Activated T-helper 9 cell treated with anti-CD3 and anti-CD28 coated beads, Interleukin-2, amount 50 U/mL, for 16 hours (primary cell): ENCODE measurements at places on chromosomes 1 and 21.
A peak's percentile ranks its signal among the peaks of the same experiment; 100 is the strongest.

DNA sequence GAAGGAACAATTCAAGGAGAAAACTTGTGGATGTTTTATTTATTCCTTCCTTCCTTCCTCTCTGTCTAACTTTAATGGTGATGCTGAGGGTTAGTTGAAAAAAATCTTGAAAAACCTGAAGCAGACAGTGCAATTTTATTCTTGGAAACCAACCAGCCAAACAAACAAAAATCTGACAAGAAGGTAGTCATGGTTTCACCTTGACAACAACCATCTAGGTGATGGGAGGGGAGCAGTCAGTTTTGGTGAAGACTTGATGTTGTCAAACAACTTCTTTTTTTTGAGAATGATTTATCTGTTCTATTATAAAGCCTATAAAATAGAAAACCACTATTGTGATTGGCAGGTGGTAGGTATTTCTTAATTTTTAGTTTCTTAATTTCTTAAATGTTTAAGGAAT is 92.4 kb upstream of the GPR88 start:
- no peak for DNase-seq

GRCh38 chr1:155080312-155081228 is 1.9 kb downstream of the EFNA3 start:
- DNase-seq = no peak

DNA sequence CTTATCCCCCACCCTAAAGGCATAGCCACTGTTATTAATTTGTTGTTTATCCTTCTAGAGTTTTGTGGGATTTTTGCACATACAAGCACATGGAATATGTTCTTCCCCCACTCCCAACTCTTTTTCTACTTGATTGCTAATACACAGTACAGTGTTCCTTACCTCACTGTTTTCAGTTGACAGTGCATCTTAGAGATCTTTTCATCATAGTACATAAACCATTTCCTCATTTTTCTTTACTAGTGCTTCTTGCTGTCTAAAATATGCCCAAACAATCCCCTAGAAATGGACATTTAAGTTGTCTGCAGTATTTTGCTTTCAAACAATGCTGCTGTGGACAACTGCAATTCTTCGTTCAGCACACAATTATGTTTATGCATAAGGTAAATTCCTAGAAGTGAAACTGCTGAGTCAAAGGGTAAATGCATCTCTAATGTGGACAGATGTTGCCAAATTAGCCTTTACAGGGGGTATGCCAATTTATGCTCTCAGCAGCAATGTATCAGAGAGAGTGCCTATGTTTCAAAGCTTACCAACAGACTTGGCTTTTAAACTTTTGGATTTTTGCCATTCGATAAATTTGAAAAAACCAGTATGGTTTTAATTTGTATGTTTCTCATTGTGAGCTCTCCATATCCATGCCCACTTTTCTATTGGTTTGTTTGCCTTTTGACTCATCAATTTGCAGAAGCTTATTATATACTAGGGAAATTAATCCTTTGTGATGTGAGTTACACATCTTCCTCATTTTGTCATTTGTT is 132.6 kb downstream of the MRPS6 start:
- DNase-seq = no peak

DNA sequence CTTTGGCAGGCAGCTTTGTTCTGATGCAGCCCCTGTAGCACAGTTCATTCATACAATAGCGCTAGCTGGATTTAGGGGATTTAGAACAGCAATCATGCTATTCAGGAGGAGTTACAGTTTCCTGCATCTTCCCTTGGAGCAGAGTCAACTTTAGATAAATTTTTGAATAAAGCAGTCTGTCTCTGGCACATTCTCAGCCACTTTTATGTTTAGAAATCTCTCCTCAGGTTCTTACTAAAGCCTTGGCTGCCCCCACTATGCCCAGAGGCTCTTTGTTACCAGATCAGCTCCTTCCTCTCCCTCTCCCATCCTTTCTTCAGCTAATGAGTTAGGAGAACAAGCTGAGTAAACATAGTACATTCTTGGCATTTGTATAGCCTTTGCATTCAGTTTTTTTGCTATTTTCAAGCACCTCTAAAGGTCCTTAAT is 17.0 kb upstream of the PIGC start:
- DNase-seq = no peak

- no peak for DNase-seq
Observed at GRCh38 chr1:197683895-197684553, 91.3 kb downstream of the DENND1B start.

DNA sequence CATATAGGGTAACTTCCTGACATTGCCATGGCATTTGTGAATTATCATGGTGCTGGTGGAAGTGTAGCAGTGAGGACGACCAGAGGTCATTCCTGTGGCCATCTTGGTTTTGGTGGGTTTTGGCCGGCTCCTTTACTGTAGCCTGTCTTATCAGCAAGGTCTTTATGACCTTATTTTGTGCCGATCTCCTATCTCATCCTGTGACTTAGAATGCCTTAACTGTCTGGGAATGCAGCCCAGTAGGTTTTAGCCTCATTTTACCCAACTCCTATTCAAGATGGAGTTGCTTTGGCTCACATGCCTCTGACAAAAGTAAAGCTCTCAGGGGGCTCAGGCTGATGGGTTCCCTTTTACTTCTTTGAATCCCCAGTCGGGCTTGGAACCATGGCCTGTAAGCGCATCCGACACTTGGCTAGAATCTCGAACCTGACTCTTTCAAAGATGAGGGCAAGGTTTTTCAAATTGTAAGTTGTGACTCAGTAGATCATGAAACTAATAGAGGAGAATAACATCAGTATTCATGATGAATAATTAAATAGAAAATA is 85.0 kb downstream of the GALNT2 start:
- DNase-seq = no peak

- DNase-seq = no peak
Observed at GRCh38 chr1:33866281-33866680, 2.4 kb downstream of the HMGB4 start.

GRCh38 chr21:42261829-42262200 is 42.9 kb downstream of the ABCG1 start:
- no peak for DNase-seq

DNA sequence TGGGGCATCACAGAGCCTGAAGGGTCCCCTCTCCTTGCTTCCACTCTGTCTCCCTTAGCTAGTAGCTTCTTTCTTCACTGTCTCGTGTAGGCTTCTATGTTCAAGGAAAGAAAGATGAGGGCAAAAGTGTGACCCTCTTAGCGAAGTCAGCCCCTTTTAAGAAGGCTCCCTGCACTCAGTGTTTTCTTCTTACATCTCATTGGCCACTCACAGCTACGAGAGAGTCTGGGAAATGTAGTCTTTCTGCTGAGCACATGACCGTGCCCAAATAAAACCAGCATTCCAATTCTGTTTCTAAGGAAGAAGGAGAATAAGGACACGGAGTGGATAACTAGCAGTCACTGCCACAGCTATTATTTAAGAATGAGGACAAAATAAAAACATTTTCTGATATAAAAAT is 104.9 kb upstream of the TNR start:
- no peak for DNase-seq

DNA sequence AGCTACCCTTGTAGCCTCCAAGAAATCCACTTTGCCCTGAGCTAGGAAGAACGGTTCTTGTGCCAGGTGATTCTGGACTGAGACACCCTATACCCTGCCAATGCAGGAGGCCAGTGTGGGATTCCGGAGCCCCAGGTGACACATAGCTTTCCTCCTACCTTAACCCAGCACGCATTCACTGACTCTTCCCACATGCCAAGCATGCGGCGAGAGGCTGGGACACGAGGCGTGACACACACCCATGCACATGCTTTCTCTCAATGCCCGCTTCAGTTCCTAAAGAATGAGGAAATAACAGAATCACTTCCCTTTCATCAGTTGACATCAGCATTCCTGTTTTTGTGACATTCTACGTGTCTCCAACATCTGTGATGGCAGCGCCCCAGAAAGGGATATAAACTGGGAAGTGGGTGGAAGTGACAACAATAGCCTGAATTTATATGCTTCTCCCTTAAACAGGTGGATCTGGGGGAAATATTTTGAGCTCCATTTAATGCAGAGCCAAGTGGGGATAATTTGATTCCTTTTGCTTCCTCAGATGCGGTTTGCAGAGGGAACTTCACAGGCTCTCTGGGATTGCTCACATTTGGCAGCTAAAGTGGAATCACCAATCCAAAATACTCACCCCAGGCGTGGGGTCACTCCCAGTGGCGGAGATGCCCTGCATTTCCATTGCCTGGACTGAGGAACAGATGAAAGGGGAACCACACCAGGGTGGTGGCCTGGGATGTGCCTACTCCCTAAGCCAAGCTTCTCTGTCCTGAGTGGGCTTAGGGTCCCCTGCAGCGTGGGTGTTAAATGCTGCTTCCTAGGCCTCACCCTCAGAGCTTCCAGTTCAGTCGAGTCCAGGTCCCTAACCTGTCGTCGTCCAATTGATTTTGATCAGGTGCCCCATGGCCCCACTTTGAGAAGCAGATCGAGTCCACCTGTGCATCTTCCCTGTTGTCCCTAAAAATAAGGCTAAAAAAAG is 445.1 kb downstream of the SIPA1L2 start:
- DNase-seq = no peak

GRCh38 chr1:226355669-226356551 is 46.9 kb upstream of the LIN9 start:
- DNase-seq = no peak

- DNase-seq = no peak
Observed at GRCh38 chr1:31413405-31414001, 490 bp downstream of the SERINC2 start.

DNA sequence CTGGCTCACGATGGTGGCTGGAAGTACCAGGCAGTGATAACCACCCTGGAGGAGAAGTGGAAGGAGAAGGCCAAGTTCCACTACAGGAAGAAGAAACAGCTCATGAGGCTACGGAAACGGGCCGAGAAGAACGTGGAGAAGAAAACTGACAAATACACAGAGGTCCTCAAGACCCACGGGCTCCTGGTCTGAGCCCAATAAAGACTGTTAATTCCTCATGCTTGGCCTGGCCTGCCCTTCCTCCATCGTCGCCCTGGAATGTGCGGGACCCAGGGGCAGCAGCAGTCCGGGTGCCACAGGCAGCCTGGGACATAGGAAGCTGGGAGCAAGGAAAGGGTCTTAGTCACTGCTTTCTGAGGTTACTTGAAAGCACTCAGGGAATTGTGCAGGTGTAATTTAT is 10.8 kb downstream of the IL24 start:
- no peak for DNase-seq

- no peak for DNase-seq
Observed at GRCh38 chr1:223410036-223410435, 16.8 kb downstream of the CCDC185 start.

DNA sequence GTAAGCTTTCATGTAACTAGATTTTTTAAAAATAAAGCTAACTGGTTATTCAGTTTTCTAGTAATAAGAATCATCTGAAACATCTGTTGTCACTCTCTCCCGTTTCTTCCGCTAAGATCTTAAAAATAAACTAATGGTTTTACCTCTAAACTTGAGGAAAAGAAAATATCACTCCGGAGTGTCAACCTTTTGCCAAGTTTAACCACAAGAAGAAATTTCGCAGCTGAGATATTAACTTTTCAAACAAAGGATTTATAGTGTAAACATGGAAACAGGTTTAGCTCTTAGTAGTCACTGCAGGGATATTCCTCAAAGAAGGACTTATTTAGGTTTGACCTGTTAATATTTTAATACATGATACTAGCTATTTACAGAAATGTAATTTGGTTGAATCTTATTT is 954.9 kb downstream of the ADGRL2 start:
- no peak for DNase-seq

DNA sequence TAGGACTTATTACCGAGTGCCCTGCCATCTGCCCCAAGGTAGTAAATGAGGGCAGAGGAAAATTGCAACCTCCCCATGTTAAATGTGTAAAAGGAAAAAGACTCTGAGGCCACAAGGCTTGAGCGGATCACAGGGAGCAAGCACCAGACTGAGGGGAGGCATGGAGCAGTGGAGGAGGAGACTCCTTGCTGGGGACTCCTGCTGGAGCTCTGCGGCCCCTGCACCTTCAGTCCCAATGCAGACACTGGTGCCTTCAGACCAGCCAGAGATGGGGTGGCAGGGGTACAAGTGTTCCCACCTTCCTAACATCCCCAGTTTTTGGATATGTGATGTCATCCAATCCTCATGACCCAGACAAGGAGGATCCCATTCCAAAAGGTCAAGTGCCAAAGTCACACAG is 128.4 kb upstream of the NGF start:
- no peak for DNase-seq

GRCh38 chr21:45478115-45478801 is 64.0 kb downstream of the SLC19A1 start:
- peak; percentile 66 for DNase-seq

GRCh38 chr1:204464187-204464631 is 30.4 kb downstream of the PIK3C2B start:
- no peak for DNase-seq

DNA sequence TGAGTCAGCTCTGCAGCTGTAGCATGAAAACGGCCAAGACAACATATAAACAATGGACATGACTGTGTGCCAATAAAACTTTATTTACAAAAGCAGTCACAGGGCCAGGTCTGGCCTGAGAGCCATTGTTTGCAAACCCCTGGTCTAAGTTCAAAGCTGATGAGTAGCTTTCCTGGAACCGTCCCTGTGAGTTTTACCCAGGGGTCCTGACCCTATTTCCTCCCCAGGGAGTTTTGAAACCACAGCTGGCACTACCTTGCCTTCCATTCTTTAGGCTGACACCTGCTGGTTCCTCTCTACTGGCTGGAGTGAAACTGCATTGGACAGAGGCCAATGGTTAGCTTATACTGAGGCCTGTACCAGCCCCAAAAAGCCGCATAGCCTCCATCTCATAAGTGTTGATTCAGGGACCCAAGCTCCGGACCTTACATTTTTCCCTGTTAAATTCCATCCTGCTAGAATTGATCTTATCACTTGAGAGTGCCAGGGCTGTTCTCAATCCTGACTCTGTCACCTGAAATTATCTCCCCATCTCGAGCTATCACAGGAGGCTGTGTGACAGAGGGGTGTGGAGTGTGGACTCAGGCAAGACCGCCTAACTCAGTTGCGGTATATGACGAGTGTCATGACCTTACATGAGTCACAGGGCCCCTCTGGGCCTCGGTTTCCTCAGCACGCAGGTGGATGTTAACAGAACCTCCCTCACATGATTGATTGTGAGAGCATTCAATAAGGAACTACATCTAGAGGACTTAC is 343.6 kb downstream of the NPHP4 start:
- DNase-seq = no peak

GRCh38 chr1:162627662-162628296 is 4.5 kb upstream of the DDR2 start:
- no peak for DNase-seq

DNA sequence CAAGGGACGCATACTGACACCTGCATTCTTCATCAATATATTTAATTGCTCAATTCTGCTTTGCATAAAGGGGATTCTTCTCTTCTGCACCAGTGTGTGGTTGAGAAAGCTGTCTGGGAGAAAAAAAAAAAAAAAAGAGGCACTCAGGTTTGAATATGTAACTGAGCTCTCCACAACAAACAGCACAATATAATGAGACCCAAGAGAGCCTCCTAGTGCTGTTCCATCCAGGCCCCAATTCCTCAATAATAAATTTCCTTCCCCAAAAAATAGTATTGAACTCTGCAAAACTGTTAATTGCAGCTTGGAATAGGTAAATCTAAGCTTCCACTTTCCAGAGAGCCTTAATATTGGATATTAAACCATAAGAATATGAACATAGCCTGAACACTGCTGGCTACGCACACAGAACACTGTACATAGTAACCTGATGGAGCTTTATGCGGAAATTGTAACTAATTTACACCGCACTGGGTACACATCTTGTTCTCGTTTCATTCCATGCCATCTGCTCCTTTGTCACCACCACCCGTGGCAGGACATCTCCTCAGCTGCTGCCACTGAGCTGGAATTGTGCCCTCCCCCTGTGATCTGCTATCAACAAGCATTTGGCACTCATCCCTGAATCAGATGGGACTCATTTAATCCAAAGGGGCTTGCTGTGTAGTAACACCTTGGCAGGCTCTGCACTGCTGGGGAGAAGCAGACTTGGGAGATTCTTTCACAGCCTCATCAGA is 272.0 kb downstream of the HHIPL2 start:
- DNase-seq = no peak

- no peak for DNase-seq
Observed at GRCh38 chr1:114079596-114080190, 74.0 kb downstream of the SYT6 start.
